Karpas-422 (cell line): ENCODE measurements at places on chromosomes 7 and 10.
A peak's percentile ranks its signal among the peaks of the same experiment; 100 is the strongest.

DNA sequence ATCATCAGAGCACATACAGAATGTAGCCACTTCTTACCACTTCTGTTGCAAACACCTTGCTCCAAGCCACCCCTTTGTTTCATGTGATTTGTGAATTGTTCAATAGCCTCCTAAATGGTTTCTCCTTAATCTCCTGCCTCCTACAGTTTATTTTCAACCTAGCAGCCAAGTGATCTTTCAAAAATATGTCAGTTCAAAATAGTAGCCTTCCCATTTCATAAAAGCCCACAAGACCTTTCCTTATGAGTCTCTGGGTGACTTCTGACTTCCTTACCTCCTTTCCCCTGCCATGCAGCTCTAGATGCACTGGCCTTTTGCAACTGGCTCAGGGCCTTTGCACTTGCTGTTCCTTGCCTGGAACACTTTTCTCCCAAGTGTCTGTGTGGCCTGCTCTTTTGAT is 4.8 kb downstream of the MINDY4 start:
- DNase-seq = no peak

DNA sequence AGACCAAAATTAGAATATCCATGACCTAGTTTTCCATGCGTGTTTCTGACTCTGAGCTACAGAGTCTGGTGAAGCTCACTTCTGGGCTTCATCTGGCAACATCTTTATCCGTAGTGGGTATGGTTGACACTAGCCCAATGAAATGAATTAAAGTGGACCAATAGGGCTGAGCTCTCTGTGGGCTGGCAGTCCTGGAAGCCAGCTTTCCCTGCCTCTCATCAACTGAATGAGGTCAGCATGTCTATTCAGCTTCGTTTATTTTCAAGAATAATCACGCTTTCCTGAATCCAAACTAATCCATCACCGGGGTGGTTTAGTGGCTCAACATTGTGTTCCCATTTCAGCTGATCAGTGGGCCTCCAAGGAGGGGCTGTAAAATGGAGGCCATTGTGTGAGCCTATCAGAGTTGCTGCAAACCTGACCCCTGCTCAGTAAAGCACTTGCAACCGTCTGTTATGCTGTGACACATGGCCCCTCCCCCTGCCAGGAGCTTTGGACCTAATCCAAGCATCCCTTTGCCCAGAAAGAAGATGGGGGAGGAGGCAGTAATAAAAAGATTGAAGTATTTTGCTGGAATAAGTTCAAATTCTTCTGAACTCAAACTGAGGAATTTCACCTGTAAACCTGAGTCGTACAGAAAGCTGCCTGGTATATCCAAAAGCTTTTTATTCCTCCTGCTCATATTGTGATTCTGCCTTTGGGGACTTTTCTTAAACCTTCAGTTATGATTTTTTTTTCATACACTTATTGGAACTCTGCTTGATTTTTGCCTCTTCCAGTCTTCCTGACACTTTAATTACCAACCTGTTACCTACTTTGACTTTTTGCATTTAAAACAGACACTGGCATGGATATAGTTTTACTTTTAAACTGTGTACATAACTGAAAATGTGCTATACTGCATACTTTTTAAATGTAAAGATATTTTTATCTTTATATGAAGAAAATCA is 35.5 kb downstream of the CAV1 start:
- no peak for DNase-seq

DNA sequence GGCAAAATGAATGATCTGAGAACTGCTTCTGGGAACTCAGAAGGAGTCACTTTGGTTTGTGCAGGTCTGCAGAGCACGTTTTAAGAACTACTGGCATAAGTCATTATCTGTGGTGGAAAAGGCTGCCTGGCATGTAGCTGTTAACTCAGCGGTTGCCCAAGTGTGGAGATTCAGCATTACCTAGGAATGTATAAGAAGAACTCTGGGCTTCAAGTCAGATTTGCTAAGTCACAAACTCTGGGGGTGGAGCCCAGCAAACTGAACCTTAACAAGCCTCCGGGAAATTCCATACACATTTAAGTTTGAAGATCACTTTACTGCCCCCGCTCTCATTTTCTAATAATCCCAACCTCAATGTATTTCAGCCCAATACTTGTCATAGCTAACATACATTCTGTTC is 31.1 kb downstream of the PLXDC2 start:
- no peak for DNase-seq

- DNase-seq = no peak
These were observed 63.3 kb upstream of the ELMO1 start for GRCh38 chr7:37511915-37512314.

- DNase-seq = no peak
These were observed 66.0 kb upstream of the FGL2 start for GRCh38 chr7:77265666-77266065.

GRCh38 chr10:69065406-69066361 is 22.2 kb upstream of the SRGN start:
- no peak for DNase-seq

DNA sequence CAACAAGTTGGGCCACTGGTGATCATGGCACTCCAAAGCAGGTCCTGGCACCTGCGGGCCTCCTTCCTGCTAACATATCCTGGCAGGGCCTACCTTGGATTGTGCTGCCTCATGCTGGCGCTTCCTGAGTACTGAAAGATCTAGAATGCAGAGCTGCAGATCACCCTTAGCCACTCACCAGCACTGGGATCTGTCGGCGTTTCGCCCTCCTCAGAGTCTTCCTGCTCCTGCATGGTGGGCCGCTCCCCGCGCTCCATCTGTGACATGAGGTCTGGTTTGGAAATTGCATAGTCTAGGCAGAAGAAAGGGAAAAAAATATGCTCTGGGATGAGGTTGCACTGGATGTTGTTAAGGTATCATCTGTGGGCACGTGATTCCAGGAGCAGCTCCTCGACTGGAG is 10.0 kb downstream of the ZNF777 start:
- no peak for DNase-seq

- no peak for DNase-seq
These were observed 71.8 kb downstream of the PFKFB3 start for GRCh38 chr10:6274484-6274883.

GRCh38 chr7:75993689-75994387 is 557 bp downstream of the TMEM120A start:
- peak; percentile 60 for DNase-seq

- peak; percentile 59 for DNase-seq
These were observed 14.9 kb downstream of the TRIM56 start for GRCh38 chr7:101099969-101100781.

DNA sequence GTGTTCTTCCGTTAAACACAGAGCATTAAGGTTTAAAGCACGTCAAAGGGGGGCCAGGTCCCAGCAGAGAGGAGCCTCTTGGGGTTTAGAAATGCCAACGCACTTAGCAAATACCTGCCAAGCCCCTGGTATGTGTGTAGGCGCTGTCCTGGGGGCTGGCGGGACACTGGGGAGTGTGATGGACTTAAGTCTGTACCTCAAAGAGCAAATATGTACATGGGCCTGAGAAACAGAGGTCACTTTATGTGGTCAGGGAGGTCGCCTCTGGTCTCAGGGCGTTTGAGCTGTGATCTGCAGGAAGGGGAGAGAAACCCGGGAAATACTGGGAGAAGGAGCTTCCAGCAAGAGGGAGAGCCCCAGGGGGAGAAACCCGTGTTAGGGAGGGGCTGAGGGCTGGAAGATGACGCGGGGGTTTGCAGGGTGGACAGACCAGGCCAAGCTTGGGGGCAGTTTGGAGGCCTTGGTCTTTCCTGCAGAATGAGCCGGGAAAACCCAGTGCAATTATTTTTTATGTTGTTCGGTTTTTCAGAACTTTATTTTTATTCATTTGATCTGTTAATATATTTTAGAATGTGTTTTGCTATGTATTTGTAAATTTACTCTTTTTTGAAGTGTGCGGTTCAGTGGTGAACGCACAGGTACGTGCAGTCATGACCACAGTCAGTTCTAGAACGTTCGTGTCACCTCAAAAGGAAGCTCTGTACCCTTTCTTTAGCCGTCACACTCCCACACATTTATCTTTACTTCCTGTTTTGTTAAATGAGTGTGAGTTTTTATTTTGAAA is 441.4 kb upstream of the FOXK1 start:
- no peak for DNase-seq

DNA sequence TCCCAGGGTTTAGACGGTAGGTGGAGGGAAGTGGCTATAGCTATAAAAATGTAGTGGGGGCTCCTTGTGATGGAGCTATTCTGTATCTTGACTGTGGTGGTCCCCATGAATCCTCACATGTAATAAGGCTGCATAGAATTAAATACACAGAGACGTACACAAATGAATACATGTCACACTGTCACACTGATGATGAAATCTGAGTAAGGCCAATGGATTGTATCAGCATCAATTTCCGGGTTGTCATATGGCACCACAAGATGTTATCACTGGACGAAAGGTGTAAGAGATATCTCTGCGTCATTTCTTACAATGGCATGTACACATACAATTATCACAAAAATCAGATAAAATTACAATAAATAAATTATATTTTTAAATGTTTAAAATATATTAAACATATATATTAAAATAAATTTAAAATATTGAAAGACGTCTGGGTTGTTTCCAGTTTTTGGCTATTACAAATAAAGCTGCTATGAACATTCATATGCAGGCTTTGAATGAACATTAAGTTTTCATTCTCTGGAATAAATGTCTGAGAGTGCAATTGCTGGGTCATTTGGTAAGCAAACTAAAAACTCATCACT is 38.1 kb downstream of the LEP start:
- DNase-seq = no peak

- DNase-seq = no peak
These were observed 4.7 kb upstream of the PWWP2B start for GRCh38 chr10:132392184-132392800.

GRCh38 chr10:69362471-69362954 is 54.2 kb downstream of the TACR2 start:
- no peak for DNase-seq

- DNase-seq = no peak
These were observed 8.0 kb upstream of the CELF2 start for GRCh38 chr10:11009471-11010308.

DNA sequence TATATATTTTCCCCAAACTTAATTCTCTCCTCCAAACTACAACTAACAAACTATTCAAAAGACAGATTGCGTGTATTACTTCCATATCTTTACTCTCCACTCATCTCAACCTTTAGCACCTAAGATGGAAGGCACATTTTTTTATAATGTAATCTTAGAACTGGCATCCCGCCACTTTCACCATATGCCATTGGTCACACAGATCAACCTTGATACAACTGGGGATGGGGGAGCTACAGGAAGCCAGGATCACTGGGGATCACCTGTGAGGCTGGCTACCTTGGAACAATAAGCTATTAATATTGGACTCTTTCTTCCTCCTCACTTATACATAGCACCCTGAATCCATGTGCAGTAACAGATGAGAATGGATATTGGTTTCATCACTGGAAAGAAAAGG is 469.6 kb upstream of the LRRN3 start:
- DNase-seq = no peak

DNA sequence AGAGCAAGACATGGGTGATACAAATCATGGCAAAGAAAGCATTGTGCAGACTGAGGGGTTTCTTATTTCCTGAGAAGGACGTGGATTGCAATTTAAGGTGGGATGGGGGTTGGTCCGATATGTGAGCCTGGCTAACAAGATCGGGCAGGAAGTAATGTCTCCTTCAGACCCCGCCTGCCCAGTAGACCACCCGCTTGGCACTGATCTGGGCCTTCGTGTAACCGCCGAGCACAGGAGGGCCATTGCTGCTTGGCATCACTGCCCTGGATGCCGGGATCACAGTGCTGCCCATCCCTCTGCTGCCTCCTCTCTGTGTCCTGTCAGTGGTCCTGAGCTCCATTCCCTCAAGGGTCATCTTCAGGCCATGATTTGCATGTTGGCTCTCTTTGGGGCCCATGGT is 214.6 kb upstream of the ZNF32 start:
- DNase-seq = no peak

DNA sequence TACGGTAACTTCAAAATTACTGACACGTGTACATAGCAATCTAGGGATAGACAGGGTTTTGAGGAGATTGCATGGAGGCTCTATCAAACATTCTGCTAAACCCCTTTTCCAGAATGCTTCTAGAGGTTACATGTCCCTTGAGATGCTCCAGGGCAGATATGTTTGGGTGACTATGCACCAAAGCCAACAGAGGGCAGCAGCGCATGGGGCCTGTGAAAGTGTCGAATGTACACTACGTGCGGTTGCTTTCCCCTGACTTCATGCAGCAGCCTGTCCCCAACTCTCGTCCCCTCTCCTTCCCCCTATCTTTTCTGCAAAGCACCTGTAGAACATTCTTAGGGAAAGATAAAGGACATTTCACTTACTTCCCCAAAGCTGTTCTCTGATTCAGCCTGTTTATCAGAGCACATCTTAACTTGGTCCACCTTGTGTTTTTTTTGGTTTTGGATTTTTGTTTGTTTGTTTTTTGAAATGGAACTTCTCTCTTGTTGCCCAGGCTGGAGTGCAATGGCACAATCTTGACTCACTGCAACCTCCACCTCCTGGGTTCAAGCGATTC is 90.2 kb downstream of the UBE3C start:
- DNase-seq = peak; percentile 68

GRCh38 chr10:3672220-3672619 is 112.8 kb downstream of the KLF6 start:
- no peak for DNase-seq

DNA sequence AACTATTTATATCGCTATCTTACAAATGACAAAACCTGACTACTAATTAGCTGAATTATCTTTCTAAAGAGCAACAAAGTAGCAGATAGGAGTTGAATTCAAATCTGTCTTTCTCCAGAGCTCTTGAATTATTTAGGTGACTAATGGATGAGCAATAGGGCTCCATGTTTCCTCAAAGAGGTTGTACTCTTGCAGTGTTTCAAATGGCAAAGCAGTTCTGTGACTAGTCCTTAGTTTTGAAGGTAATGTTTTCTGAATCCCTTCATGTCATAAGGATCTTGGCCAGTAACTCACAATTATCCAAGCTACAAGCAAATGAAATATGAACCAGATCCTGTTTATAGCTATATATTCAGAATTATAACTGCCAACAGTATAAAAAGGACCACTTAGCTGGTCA is 999.7 kb downstream of the NRG3 start:
- DNase-seq = no peak

- DNase-seq = no peak
These were observed 262.2 kb downstream of the ADARB2 start for GRCh38 chr10:1475098-1475591.

- no peak for DNase-seq
These were observed 114.0 kb downstream of the WDR37 start for GRCh38 chr10:1169981-1170866.

GRCh38 chr10:69317175-69317604 is 38.9 kb downstream of the HK1 start:
- peak; percentile 88 for DNase-seq

DNA sequence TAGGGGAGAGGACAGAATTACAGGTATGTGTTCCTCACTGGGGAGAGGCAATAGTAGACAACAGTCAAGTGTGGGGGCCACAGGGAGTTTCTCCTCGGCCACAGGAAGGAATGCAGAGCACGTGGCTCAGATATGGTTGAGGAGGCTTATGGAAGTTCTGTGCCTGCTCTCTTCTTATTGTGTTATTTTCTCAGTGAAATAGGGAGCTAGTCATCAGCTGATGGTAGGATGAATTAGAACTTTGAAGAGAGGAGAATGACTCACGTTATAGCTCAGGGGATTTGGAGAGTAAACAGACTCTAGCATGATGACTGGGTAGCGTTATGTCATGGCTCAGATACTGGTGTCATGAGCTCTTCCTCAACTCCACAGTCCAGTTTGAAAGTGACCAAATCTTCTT is 308.3 kb upstream of the IGFBP3 start:
- no peak for DNase-seq
